ENCODE measurements at places on chromosomes 7 and 10.
A peak's percentile ranks its signal among the peaks of the same experiment; 100 is the strongest.

- DNase-seq: no peak
Observed at GRCh38 chr7:80449836-80450235, 62.0 kb downstream of the GNAT3 start.

- no peak for DNase-seq
Observed at GRCh38 chr10:128875956-128876736, 590.9 kb upstream of the MGMT start.

DNA sequence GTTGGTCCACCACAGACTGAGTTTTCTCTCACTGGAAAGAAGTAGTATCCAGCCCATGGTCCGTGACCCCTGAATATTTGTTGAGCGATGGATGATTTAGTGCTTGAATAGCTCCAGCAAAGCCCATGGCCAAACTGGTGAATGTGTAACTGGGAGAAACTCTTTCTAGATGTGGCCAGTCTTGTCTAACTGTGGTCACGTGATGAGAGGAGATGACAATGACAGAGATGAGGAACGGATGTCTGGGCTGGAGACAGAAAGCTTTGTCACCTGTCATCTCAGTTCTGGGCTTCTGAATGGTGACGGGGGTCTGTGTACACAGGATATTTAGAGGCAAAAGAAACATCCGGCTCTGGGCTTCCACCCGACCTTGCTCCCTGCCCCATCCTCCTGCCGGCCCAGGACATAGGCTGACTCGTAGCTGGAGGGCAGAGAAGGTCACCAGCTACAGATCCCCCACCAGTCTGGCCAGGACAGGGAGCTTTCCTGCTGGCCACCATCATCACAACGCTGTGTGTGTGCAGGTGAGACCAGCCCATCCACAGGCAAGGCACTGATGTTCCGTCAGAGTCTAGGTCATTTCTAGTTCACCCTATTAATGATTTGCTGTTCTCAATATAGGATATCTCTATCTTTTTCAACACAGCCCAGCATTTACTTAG is 152.5 kb upstream of the TNS3 start:
- DNase-seq: peak; percentile 59

GRCh38 chr10:131571346-131571745 is 259.8 kb upstream of the TCERG1L start:
- no peak for DNase-seq

GRCh38 chr10:21950566-21950965 is 53.0 kb downstream of the DNAJC1 start:
- no peak for DNase-seq

GRCh38 chr10:70403483-70404035 is 386 bp upstream of the EIF4EBP2 start:
- no peak for DNase-seq

DNA sequence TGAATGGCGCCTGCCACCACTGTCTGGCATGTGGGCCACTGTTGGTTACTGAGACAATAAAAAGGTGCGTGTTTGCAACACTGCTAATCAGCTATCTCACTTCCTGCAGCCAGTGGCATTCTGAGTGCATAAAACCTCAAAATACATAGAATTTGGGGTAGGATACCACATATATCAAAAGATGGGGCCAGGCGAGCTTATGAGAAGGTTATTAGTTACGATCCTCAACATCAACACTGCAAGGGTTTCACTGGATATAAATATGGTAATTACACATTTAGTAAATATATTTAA is 200.2 kb downstream of the WDR37 start:
- DNase-seq: no peak

GRCh38 chr10:98795467-98795866 is 348.7 kb upstream of the HPS1 start:
- DNase-seq: no peak

- peak; percentile 33 for DNase-seq
Observed at GRCh38 chr7:131455001-131455400, 101.4 kb downstream of the PODXL start.

DNA sequence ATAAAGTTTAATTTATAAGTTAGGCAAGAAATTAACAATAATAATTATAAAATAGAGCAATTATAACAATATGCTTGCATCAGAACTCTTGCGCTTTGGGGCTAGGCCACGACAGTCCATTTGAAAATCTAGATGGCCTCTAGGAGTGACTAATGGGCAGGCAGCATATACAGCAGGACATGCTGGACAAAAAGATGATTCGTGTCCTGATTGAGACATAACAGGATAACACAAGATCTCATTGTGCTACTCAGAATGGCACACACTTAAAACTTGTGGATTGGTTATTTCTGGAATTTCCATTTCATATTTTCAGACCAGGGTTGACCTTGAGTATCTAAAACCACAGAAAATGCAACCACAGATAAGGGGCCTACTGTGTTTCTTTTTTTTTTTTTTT is 27.5 kb downstream of the CTNNA3 start:
- DNase-seq: no peak

GRCh38 chr7:81887098-81888090 is 117.5 kb upstream of the HGF start:
- DNase-seq: no peak

GRCh38 chr10:32961895-32962369 is 3.9 kb upstream of the ITGB1 start:
- DNase-seq: peak; percentile 72

GRCh38 chr7:106381252-106381651 is 96.5 kb upstream of the NAMPT start:
- DNase-seq: no peak

GRCh38 chr7:43460733-43461348 is 122.1 kb upstream of the STK17A start:
- no peak for DNase-seq

DNA sequence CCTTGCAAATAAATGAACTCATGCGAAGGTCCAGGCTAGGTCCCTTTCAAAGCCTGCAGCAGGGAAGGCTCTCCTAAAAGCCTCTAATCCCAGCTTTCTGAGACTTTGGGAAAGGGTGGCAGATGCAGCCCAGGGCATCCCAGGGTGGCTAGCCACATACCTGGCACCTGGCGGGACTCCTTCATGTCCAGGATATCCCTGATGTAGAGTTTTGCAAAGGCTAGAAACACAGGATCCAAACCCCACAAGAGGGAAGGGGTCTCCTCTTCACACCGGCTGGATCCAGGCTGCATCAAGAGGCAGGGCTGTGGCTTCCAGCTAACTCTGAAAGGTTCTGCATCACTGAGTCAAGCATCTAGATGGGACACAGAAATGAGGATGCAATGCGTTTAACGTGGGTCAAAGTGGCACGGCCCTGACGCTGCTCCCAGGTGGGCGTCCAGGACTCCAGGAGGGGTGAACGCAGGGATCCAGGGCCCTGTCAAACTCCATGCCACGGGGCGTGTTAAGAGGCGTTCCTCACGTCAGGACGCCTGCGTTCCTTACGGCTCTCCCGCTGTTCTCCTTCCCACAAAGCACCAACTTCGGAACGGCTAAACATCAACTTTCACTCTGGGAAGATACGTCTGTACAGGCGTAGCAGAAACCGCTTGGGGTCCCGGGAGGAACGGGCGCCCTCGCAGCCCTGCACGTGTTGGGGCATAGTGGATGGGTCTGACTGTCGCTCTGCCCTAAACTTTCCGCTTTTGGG is 507 bp downstream of the STN1 start:
- DNase-seq: no peak

- DNase-seq: no peak
Observed at GRCh38 chr10:88395677-88396076, 187.4 kb downstream of the RNLS start.

GRCh38 chr7:105682341-105683060 is 101.2 kb upstream of the EFCAB10 start:
- DNase-seq: no peak

GRCh38 chr7:112143136-112143535 is 63.1 kb downstream of the DOCK4 start:
- DNase-seq: no peak

DNA sequence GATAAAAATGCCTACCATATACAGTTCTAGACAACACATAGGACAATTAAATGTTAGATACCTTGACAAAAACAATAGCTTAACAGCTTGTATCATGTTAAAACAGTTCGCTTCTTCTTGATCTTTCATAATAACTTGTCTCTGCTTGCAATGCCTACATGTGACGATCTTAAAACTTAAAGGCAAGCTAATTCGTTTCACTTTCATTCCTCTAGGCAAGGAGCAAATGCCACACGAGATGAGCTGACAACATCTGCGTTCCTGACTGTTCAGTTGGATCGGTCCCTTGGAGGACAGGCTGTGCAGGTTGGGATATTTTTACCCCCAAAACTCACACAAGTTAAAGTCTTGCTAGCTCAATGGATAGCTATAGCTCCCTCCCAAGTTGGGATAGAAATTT is 51.6 kb upstream of the ARL4A start:
- DNase-seq: no peak

- no peak for DNase-seq
Observed at GRCh38 chr7:122155566-122155965, 11.5 kb upstream of the AASS start.

GRCh38 chr7:91443862-91444261 is 179.6 kb downstream of the FZD1 start:
- no peak for DNase-seq

- no peak for DNase-seq
Observed at GRCh38 chr10:63145782-63146181, 12.7 kb downstream of the NRBF2 start.

DNA sequence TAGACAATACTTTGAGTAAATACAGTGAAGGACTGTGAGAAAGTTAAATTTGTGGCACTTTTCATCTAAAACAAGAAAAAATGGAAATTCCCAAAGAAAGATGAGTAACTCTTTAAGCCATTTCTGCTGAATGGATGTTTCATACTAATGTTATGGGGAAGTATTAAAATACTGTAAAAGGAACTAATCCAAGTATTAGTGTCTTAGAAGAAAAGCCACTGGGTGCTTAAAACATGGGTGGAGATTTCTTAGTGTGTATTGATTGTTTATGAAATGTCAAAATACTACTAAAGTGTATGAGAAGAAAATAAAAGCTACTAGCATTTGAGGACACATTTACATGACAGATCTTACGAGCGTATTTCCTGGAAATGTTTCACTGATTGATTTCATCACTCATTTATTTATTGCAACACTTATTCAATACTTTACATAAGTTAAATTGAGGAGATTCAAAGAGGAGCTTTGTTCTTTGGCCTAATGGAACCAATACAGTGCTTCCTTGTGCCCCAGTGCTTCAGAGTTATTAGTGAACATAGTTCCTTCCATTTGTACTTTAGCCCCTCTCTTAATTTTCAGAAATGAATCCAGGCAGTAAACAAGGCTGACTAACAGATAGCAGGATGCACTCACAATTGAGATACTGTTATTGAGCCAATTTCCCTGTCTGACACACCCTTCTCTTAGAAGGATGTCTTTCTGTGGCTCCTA is 155.5 kb upstream of the AHR start:
- no peak for DNase-seq

GRCh38 chr10:111498560-111498959 is 421.7 kb downstream of the ADRA2A start:
- DNase-seq: no peak

- no peak for DNase-seq
Observed at GRCh38 chr7:16975712-16976111, 93.9 kb upstream of the AGR3 start.

DNA sequence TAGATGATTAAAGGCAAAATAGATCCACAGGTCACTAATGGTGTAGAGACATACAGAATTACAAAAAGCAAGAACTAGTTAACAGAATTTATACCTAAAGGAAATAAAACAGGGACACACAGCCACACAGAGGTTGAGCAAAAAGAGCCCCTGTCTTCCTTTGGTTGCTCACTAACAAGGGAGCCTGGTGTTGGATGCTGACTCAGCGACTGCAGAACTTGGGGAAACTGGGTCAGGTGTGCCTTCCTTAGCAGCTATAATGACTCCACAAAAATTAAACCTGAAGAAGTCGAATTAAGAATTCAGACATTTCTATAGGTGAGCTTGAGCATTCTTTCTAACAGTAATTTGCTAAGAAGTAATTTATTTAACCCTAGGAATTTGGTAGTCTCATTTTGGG is 15.0 kb downstream of the POM121L12 start:
- DNase-seq: no peak

DNA sequence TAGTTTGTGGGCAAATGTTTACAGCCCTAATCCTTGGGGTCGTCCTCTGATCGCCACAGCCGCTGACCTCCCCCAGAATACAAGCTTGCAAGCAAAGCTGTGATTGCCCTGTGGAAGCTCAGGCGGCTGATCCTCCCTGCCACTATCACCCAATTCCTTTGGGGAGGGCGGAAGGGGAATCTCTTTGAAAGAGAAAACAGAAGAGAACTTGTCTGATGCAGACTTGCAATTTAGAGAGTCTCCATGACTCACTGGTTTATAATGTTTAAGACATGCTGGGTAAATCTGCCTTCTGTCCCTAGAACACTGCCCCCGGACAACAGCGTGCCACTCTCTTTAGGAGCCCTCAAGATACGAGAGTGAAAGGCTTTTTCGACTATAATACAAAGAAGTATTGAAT is 75.5 kb downstream of the NRP1 start:
- no peak for DNase-seq

GRCh38 chr7:113800826-113801225 is 118.0 kb downstream of the PPP1R3A start:
- no peak for DNase-seq

- no peak for DNase-seq
Observed at GRCh38 chr10:48384699-48384982, 78.2 kb downstream of the MAPK8 start.

GRCh38 chr10:100370714-100371481 is 23.9 kb downstream of the SCD start:
- DNase-seq: peak; percentile 69

- no peak for DNase-seq
Observed at GRCh38 chr10:112650588-112651030, 203.6 kb downstream of the VTI1A start.

DNA sequence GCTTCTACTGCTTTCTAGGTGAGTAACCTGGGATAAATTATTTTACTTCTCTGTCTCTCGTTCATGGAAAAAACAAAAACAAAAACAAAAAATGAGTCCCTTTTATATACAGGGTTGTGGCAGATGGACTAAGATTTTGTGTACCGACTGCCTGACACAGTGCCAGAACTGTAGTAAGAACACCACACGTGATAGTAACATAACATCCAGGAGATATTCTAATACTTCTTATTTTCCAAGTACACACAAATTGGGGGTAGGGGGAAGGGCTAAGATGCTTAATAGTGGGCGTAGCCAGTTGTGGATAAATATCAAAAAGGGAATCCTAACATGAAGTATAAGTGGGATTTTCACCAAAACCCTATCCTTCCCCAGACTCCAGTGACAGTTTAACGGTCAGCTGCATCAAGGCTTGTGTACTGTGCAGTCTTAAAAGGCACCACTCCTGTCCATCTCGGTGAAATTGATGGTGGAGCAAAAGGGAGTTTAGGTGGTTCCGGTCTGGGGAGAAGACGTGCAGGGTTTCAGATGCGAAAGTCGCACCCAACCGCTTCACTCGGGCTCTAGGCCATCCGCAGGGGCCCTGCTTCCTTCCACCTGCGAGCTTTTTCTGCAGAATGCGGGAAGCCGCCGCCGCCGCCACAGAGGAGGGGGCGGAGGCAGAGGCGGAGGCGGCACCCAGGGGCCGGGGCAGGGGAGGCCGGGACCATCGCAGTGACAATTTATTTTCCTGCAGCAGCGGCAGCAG is at the start of gene STAMBPL1:
Gene STAMBPL1 (plus strand): TSS at position 712 of the 748 bp plus-strand sequence. CDS start 21,464 bp downstream, outside the sequence.
- peak; percentile 54 for DNase-seq

- DNase-seq: no peak
Observed at GRCh38 chr10:34240039-34240438, 575.1 kb downstream of the PARD3 start.
